Neural crest cell (in vitro differentiated cells): ENCODE measurements at places on chromosomes 6 and 20. TPM values are rescaled to one million over a fixed set of nuclear protein-coding genes. Genes with fewer than 3 reads are reported as not detected.

LY6G6F gene
- not detected in 2 replicates for total RNA-seq

GSTA2 gene
- total RNA-seq, result not detected in 2 replicates

SMIM28 gene
- total RNA-seq, result not detected in 2 replicates

LTB gene
- not detected in 2 replicates for total RNA-seq

FAM83C gene
- not detected in 2 replicates for total RNA-seq

MOG gene
- total RNA-seq, result not detected in 2 replicates

CEP85L gene
- total RNA-seq, result 16.8 and 18.1 TPM in 2 replicates

E2F3 gene
- 43.8 and 44.9 TPM in 2 replicates for total RNA-seq

NFKBIL1 gene
- total RNA-seq, result 25.7 and 28.6 TPM in 2 replicates

ECT2L gene
- not detected in 2 replicates for total RNA-seq

SIRPB2 gene
- not detected in 2 replicates for total RNA-seq

PAK5 gene
- total RNA-seq, result 1.8 and 2.0 TPM in 2 replicates

NRSN1 gene
- total RNA-seq, result 0.48 and 0.54 TPM in 2 replicates

CFAP206 gene
- 0.86 and 0.93 TPM in 2 replicates for total RNA-seq

ASF1A gene
- total RNA-seq, result 39.6 and 40.1 TPM in 2 replicates

IYD gene
- total RNA-seq, result not detected in 2 replicates

BMP5 gene
- 2.2 and 2.4 TPM in 2 replicates for total RNA-seq

SOX4 gene
- 91.4 and 92.7 TPM in 2 replicates for total RNA-seq

RCAN2 gene
- 3.6 TPM in 2 replicates for total RNA-seq

PTPRK gene
- 30.4 and 30.8 TPM in 2 replicates for total RNA-seq

TUBE1 gene
- total RNA-seq, result 23.4 and 26.3 TPM in 2 replicates

LRRC73 gene
- total RNA-seq, result 2.1 and 2.7 TPM in 2 replicates

TNFRSF21 gene
- total RNA-seq, result 16.4 and 19.8 TPM in 2 replicates

CGA gene
- not detected in 2 replicates for total RNA-seq

WFDC12 gene
- not detected in 2 replicates for total RNA-seq
